Stomach (tissue), 19 donors: ENCODE measurements at places on chromosomes 7 and 10. TPM values are rescaled to one million over a fixed set of nuclear protein-coding genes. Genes with fewer than 3 reads are reported as not detected.

DNA sequence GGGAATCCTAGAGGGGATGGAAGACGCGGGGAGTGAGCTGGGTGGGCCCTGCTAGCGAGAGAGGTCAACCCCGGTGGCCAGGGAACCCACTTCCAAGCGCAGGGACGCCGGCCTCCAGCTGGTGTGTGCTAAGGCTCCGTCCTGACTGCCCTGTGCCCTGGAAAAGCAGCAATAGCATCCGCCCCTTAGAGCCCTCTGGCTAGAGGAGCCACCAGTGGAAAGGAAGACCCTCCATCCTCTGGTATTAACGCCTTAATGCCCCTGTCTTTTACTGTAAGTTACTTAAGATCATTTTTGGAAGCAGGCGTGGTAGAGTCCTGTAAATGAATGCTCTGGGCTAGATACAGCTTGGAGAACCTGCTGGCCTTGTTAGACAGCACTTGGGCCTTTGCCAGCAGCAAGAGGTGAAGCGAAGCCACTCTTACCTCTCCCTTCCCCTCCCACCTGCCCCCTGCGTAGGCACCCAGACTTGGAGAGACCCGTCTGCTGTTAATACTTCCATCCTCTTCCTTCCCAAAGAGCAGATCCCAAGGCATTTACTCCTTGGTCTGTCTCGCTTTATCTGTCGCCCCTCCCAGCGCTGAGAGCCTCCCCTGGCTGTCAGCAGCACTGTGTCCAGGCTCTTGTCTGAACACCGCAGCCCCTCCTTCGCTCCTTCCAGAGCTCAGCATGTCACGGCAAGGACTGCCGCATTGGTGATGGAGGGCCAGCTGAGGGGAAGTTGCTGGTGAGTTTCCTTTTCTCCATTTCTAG is 4.6 kb downstream of the REPIN1 start:
- peak; percentile 52 for DNase-seq

DNA sequence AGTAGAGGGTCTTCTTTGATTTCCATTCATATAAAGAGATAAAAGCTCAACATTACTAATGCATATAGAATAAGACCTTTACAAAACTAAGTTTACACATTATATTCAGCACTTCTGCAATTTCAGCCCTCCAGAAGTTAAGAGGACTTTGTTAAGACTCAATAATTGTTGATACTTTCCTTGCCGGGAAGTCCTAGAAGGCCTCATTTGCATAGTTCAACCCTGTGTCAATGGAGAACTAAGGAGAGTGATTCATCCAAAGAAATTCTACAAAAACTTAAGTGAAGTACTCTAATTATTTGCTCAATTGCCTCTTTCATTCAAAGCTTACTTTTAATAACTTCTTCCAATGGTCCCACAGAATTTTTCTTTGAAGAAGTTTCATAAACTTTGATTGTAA is 1060.3 kb upstream of the CELF2 start:
- no peak for DNase-seq

DNA sequence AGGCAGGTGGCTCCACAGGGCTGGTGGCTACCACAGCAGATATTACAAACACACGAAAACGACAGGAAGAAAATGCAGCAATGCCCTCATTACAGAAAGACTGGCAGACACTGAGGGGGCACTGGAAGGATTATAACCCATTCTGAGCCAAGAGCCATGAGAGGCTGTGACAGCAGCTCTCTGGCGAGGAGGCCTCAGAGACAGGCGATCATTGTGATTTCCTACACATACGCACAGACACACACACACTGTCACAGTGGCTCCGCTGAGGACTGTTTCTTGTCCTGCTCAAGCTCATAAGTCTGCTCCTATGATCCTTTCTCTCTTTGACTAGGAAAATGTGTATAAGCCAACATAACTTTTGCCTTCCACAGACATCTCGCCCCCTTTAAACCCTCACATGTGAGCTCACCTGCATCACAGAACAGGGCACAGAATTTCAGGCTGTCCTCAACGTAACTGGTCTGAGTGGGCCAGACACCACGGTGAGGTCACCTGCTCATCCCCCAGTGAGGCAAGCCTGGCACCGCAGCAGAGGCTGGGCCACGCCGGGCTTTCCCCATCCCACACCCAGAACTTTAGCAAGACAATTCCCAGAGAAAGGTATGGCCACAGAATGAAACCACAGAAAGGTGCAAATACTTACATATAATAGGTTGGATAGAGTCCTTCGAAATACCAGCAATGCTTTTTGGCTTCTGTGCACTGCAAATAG is 51.7 kb downstream of the VOPP1 start:
- DNase-seq: no peak

GRCh38 chr10:78991187-78991586 is 77.6 kb upstream of the ZMIZ1 start:
- DNase-seq: no peak

The UNCX gene
- not detected for total RNA-seq
